Common myeloid progenitor, CD34-positive (primary cell): ENCODE measurements at places on chromosomes 4 and X.
A peak's percentile ranks its signal among the peaks of the same experiment; 100 is the strongest.

DNA sequence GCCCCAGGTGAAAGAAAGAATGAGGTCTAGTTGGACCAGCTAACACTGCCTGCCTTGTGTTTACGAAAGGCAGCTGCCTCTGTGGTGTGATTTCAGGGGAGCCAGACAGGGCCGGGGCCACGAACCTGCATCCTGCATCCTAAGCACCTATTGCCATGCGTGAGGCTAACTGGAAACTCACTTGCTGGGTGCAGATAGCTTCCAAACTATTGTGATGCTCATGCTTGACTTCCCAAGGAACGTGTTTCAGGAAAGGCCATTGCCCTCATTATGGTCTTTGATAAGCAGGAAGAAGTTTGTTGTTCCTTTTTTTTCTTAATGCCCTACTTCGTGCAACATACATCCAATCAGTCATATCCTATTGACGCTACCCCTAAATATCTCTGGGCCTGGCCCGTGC, 2.3 kb upstream of the IRF2 start:
- no peak for DNase-seq

GRCh38 chr4:40840985-40841571, 91.3 kb downstream of the NSUN7 start:
- DNase-seq = peak; percentile 67

DNA sequence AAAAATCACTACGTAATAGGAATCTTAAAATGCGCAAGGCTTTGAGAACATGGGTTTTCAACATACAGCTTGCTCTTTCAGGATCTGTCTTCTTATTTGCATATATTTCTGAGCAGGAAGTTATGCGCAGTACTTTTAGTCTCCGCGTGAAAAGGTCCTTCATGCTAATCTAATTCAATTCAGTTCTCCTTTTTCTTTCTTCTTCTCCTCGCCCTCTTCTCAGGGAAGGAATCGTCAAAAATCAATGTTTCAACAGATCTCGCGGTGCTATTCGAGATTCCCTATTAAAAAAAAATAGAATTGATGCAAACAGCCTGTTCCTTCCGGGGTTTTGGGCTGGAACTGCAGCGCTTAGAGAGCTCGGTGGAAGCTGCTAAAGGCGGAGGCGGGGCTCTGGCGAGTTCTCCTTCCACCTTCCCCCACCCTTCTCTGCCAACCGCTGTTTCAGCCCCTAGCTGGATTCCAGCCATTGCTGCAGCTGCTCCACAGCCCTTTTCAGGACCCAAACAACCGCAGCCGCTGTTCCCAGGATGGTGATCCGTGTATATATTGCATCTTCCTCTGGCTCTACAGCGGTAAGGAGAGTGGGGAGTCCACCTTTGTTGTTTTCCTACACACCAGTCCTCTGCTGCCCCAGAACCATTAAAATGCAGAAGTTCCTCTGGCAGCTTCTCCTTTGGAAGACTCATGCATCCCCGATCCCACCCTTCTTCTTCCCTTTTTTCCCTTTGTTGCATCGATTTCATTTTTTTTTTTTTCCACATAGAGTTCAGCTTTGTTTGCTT, at the start of the genes HMGN5 and SH3BGRL:
Gene HMGN5, minus strand, starts transcription at position 243 of the 785 bp plus-strand sequence. CDS start 80,364 bp downstream, outside the sequence.
Gene SH3BGRL, plus strand, starts transcription at position 432 of the 785 bp plus-strand sequence. Its CDS starts 99 bp downstream, at position 531.
- peak; percentile 92 for DNase-seq

- DNase-seq = no peak
Measured at GRCh38 chr4:5758741-5759140, 47.7 kb downstream of the EVC start.

DNA sequence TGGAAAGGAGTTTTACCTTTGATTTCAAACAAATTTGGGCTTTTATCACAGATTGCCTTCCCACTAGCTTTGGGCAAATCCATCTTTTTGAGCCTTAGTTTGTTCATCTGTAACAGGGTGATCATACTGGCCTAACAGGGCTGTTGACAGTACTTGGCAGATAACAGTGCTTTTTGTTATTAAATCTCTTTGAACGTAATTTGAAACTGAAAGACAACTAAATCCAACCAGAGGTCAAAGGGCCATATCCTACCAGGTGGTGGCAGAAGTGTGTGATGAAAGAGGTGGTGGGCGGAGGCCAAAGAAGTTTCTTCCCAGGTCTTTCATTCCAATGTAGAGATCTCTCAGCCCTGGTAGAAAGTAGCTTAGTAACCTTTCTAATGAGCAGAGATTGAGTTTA, 35.2 kb upstream of the TADA2B start:
- no peak for DNase-seq
